ENCODE measurements at places on chromosomes 11 and 22.

DNA sequence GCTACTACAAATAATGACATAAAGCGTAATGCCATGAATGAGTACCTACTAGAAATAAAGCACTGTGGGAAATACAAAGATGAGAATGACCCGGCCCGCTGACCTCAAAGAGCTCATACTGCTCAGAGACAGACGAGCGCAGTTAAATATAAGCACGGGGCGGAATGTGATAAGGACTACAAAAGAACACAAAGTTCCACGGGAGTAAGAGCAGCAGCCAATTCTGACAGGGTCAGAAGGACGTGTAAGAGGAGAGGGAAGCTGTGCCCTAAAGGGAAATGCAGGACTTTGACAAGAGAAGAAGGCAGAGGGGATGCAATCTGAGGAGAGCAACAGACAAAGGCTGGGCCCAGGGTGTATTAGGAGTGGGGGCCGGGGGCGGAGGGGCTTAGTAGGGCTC, 314.6 kb downstream of the LARGE1 start:
- DNase-seq = no peak

DNA sequence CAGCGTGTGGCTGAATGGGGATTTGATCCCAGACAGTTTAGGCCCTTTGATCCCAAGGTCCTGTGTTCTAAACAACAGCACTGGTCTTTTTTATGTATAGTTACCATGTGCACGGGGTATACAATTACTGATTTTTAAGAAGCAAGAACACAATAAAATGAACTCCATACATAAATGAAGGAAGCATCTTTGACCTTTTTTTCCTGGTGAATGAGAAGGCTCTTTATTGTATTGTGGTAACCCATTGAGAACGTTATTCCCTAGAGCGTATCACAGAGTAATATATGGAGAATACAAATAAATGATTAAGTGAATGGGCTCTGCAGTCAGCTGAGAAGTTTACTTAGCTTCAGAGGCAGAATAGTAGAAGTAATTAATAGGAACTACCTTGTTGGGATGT, 563.6 kb downstream of the NTM start:
- DNase-seq = no peak

- no peak for DNase-seq
These were observed 64.5 kb downstream of the BRD1 start for GRCh38 chr22:49763138-49763537.

- DNase-seq = no peak
These were observed 29.1 kb downstream of the NFRKB start for GRCh38 chr11:129866311-129866710.

- no peak for DNase-seq
These were observed 7.1 kb downstream of the LARGE2 start for GRCh38 chr11:45929486-45930030.

DNA sequence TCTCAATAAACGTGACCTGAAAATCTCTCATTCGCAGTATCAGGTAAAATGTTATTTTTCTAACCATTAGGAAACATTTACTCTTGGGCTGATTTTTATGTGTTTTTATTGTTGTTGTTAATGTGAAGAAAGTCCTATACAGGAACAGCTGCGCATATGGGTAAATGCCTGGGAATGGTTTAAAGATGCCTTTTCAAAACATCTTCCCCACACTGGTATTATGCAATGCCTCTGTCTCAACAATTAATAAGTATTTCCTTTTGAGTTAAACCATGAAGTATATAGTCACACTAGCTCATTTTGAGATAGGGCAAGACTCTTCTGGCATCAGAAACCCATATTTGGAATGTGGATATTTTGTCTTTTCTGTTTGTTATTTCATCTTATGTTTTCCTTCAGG, 13.7 kb upstream of the LIN7C start:
- DNase-seq = no peak

GRCh38 chr11:102582140-102582539, 43.0 kb downstream of the MMP20 start:
- no peak for DNase-seq

DNA sequence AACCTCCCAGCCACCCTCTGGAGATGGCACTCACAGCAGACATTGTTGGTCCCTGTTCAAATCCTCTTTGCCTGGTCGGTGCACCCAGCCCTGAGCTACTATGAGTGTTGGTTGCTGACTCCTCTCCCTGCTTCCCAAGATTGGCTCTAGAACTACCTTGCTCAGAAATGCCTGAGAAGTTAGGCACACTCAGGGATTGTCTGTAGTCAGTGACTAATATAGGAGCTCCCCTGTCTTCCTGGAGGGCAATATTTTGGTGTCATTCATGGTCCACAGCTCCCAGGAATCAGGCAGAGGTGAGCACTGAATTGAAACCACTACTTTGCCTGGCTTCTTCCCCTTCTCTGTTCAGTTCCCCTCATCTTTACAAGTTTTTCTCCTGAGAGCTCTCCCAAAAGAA, 325.9 kb downstream of the MIAT start:
- DNase-seq = no peak

DNA sequence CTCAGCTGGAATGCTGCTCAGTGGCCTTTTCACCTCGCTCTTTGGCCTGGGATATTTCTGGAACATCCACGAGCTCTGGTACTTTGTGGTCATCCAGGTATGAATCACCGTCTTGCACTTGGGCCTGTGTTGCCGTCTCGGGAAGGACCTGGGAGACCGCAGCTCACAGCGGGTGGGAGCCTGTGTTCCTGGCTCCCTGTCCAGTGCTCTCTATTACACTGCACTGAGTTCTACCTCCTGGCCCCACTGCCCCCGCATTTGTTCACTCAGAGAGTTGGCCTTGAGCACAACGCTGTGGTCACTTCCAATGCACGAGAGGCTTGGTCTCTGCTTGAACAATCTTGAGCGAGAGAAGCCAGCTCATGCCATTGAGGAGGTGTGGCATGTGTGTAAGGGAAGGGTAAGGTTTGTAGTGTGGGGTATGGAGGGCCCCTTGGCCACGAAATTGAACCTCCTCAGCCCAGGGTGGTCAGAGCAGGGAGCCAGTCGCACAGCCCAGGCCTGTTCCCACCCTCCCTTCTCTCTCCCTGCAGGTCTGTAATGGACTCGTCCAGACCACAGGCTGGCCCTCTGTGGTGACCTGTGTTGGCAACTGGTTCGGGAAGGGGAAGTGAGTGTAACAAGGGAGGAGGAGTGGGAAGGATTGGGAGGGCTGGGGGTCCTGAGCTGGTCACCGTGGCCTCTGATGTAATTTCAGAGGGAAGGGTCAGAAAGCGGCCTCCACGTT, 16.2 kb downstream of the SLC37A2 start:
- DNase-seq = no peak

DNA sequence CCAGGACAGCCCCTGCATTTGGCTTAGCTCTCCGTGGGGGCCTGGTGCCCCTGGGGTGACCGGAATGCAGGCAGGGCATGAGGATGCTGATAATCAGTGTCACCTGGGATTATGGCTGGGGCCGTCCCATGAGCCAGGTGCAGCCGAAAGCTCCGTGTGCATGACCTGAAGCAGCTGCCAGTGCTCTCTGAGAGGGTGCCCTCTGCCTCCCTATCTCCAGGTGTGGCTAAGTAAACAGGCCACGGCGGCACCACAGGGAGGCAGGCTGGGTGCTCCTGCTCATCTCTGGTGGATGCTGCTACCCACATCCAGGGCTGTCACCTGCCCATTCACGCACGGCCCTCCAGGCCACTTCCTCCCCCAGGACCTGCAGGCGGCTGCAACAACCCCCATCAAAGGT, 29.8 kb downstream of the DUSP8 start:
- DNase-seq = no peak

DNA sequence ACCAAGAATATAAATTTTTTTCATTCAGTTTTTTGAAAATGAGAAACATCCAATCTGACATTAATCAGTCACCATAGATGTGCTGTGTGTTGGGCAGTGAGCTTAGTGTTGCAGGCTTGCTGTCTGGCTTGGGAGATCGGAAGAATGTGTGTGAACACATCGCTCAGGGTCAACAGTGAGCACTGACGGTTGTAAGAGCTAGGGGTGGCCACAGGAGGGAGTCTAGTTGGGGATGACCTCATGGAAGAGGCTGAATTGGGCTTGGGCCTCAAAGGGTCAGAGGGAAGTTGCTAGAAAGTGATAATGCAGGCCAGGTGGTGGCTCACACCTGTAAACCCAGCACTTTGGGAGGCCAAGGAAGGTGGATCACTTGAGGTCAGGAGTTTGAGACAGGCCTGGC, 375.4 kb downstream of the DDX10 start:
- no peak for DNase-seq

GRCh38 chr22:22769434-22770279, 118.0 kb upstream of the IGLL5 start:
- no peak for DNase-seq

GRCh38 chr22:39731881-39732555, 161.5 kb downstream of the CACNA1I start:
- DNase-seq = no peak

GRCh38 chr22:49754696-49755630, 72.7 kb downstream of the BRD1 start:
- no peak for DNase-seq

- DNase-seq = no peak
These were observed 36.2 kb upstream of the BRSK2 start for GRCh38 chr11:1353383-1354124.

GRCh38 chr11:69899957-69900821, 81.0 kb upstream of the FGF3 start:
- no peak for DNase-seq

DNA sequence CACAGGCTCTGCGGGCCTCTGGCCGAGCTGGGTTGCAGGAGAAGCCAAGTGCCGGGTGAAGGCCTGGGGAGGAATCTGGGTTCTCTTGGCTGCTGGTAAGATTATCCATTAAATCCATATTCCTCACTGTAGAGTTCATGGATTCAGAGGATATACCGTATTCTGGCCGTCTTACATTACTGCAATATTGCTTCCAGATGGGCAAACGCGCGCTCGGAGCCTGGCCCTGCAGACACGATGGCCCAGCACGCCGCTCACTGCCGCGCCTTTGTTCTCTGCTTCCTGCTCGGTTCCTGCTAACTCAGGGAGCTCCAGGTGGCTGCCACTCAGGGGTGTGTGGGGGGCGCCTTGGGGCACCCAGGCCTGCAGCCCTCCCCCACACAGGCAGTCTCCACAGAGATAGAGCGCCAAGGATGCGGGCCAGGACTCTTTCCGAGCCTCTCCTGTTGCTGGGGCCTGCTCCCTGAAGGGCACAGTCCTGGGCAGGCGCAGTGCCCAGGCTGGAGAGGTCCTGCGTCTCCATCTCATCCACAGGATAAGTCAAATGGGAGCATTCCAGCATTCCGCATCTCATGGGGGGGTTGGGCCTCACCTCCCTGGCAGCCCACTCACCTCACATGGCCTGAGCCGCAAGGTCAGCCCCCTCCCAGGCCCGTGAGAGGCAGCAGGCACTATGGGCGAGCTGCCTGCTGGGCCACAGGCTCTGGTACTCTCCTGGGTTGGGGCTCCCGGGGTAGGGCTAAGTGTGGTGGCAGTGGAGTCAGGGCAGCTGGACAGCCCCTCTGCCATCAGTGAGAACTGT, 14.1 kb upstream of the KCNQ1OT1 start:
- no peak for DNase-seq

GRCh38 chr22:37704645-37705044, 7.8 kb downstream of the TRIOBP start:
- no peak for DNase-seq

GRCh38 chr22:43882122-43882767, 9.6 kb downstream of the PNPLA5 start:
- no peak for DNase-seq

GRCh38 chr11:11379661-11380060, 26.6 kb upstream of the CSNK2A3 start:
- no peak for DNase-seq

- no peak for DNase-seq
These were observed 667 bp downstream of the CD81 start for GRCh38 chr11:2377511-2378443.

DNA sequence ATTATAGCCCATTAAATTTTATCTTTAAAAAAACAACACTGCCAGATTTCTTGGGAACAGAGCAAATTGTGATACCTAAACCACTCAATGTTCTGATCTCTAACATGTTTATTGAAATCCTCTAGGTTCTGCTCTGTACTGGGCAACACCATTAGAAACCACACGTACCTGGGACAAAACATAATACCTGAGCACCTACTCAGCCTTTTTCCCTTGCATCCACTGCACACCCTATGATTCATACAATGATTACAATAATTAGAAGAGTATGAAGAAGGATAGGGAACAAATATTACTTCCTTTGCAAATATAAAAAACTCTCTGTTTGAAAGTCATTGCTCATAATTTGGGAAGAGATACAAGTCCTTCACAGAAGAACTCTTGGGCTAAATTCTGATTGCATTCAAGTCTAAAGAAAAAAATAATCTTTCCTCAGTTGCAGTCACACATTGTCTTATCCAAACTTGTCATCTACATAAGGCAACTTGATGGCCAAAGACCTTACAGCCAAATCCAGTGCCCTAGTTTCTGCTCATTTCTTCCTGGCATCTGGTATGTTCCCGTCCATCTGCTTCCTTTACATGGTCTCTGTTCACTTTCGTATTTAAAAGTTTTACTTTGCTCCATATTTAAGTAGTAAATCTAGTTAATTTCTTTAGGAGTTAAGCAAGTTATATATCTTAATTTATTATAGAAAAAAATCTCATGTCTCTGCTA, 407.4 kb downstream of the LRRC4C start:
- no peak for DNase-seq

DNA sequence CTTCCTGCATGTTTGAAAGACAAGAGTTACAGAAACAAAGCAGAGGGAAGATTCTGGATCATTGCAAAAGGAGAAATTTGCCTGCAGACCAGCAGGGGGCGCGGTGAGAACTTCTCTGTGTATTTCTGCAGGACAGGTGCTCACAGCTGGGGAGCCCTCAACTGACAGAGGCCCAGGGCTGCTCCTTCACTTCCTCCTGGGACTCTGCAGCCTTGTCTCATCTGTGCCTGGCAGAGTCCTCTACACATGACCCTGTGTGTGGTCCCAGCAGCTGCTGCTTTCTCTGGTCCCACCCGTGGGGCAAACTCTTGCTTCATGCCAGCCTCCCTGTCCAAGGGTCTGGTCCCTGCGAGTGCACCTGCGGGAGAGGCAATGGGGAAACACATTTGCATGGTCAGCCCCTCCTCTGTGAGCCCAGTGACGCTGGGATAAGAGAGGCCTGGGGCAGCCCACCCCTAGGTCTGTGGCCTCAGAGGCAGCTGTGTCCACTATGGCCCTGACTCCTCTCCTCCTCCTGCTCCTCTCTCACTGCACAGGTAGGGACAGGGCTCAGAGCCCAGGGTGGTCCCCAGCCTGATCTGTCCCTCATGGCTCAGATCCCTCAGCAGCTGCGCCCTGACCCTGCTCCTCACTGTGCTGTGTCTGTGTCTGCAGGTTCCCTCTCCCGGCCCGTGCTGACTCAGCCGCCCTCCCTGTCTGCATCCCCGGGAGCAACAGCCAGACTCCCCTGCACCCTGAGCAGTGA, 43.2 kb upstream of the VPREB1 start:
- no peak for DNase-seq

- DNase-seq = no peak
These were observed 42.0 kb downstream of the IGLL5 start for GRCh38 chr22:22929381-22930221.

GRCh38 chr11:119551420-119552105, 128.6 kb upstream of the THY1 start:
- DNase-seq = no peak

DNA sequence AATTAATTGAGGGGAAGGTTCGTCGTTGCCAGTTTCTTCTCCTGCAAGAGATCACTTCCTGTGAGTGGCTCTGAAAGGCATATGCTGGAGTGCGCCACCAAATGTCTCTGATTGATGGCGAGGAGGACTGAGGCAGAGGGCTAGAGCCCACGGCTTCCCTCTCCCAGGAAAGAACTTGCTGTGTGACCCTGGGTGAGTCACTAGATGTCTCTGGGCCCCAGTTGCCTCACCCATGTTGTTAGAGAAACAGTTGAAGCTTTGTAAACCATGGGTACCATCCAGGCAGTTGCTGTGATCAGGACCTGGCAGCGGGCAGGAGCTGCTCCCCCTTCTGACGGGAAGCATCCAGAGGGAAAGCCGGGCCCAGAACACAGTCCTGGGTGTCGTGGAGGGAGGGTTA, 3.2 kb downstream of the ABCG4 start:
- no peak for DNase-seq

Measured in stimulated activated CD4-positive, alpha-beta T cell treated with anti-CD3 and anti-CD28 coated beads, Interleukin-1b, Interleukin-23, amount 100 ng/mL, for 1 hour (primary cell).